ENCODE measurements at places on chromosomes 3 and 15.

DNA sequence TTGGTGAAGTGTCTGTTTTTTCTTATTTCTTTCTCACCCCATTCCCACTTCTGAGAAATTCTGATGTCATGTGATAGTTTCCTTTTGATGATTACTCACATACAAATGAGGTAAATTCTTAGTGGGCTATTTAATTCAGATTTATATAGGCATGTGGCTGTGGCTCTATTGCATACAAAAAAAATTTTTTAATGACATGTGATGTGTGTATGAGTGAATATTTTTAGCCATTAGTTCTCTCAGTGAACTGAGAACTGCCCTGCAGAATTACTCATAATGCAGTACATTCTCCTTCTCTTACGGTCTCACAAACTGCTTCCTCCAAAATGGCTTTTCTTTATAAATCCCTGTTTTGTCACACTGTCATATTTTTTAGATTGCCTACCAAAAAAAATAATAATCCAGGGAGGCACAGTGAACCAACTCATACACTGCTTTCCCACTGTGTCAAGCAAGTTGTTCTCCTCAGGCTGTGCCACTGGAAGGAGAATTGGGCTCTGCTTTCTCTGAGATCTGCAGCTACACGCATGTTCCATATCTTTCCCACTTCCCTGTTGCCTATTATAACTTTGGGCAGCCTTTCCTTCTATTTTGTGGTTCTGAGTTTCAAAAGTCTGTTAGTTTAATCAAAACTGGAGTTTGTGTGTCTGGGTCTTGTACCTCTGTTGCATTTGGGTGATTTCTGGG, 415.7 kb upstream of the THBS1 start:
- no peak for DNase-seq

DNA sequence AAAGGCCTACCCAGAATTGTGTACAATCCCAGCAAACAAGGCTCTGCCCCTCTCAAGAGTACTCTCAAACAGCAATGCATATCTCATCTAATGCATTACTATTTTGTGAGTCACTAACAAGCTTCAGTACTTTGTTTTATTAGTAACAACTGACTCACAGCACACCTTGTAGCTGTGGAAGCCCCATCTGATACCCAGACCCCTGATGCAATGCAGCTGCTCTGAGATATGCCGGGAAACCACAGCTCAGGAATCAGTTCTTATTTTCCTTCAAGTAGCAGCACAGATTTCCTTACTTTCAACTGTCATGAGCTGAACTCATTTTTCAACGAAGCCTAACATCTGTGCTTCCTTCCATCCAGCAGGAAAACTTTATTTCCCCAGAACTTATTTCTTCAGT, 37.8 kb downstream of the CCNL1 start:
- DNase-seq: peak; percentile 43

DNA sequence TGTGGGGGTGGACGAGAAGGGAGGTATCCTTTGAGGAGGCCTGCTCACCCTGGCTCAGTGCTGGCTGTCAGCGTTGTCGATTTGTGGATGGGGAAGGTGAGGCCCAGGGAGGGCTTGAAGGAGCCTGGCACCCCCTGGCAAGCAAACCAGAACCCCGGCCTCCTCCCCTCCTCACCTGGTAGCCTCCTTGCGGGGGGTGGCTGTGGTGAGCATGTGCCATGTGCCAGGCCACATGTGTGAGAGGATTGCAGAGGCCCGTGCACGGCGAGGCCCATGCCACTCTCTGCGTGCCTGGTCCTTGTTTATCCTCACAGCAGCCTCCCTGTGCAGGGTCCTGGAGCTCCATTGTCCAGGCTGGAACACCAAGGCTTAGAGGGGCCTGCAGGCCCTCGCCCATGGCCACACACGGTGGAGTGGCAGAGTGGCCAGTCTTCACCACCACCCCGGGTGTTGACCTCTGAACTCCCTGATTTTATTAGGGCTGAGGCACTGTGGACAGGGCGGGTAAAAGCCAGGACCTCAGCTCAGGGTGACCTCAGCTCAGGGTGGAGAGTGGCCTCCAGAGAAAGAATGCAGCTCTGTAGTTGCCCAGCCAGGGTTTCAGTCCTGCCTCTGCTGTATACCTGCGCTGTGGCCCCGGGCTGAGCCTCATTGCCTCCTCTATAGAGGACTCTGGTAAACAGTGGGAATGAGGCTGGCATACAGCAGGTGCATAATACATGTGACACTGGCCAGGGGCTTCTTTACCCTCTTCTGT, 29.1 kb downstream of the HDAC11 start:
- no peak for DNase-seq

DNA sequence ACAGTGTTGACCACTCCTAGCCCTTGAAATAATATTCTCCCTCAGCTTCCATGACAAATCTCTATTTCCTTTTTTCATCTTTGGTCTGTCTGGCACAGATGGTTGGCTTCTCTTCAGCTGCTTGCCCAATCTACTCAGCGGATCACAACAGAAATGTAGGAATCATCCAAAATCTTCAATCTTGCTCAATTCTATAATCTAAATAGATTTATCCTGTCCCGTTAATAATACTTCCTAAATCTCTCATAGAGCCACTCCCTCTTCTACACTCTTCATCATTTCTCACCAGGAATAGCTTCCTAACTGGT, 3.8 kb downstream of the PEAK1 start:
- peak; percentile 27 for DNase-seq

DNA sequence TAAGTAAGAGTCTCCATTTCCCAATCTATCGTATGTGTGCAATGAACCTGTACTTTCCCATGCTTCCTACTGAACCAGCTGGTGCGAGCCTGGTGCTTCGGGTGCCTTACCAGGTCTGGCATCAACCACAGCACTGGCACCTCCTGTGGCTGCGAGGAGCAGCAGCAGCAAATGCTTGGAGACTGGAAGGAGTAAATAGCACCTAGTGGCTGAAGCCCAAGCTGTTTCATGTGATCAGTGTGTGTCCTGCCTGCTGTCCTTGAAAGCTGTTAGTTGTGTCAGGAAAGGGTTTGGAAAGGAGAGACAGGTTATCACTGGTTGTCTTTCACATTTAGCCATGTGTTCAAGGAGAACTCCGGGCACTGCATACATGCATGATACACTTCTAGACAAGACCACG, 31.8 kb downstream of the PCOLCE2 start:
- no peak for DNase-seq

DNA sequence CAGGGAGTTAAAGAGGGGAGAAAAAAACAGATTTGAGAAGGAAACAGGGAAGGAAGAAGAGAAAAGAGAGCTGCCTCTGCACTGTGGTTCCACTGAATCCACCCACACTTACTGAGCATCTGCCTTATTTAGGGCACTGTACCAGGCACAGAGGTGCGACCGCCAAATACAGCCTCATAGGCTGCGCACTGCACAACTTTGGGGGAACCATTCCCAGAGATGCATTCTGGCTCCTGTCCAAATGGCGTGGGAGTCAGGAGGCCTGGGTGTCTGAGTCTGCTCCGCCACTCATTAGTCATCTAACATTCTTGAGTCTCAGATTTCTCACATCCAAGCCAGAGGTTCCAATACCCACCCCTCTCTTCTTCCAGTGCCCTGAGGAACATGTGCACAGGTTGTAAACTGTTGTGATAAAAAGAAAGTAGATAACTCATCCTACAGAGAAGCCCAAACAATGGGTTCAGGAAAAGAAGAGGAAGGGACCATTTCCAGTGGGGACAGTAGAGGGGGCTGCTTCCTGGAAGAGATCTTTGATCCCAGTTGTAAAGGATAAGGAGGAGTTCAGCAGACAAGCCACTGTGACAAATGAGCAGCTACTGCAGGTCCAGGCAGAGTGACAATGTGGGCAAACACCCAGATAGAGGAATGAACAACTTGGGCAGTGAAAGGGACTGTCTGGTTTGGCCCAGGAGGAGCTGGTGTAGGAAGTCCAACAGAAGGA, 254.6 kb downstream of the UACA start:
- DNase-seq: peak; percentile 54

DNA sequence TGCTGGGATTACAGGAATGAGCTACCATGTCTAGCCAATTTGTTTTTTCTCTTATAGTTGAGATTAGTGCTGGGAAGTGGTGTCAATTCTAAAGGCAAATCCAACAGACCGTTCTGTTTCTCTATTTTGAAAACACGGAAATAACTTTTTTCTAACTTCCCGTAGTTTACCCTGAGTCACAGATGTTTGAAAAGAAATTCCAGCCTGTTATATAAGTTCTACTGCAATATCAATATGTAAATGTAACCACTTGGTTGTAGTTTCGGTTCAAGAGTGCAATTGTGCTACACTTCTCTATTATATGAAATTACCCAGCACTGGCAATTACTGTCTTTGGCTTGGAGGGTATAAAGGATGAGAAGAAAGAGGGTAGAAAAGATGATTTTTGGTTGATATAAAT, 22.3 kb upstream of the GNB4 start:
- DNase-seq: peak; percentile 86

GRCh38 chr15:93088200-93088980, 621 bp downstream of the RGMA start:
- no peak for DNase-seq

DNA sequence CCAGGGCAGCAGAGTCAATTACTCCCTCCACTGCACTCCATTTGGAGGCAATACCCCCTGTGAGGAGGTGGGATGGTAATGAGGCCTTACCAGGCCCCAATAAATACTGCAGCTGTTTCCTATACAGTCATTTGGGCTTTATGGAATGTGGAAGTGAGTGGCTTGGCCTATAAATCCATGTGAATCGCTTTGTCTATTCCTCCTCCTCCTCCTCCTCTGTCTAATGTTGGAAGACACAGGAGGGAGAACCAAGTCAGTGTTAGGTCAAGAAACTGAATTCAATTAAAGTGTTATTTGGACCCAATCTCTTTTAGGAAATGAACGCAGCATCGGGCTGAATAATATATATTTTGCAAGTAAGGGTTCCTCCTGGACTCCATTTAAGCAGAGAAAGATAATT, 17.3 kb upstream of the SRGAP3 start:
- DNase-seq: no peak

- no peak for DNase-seq
Measured at GRCh38 chr3:28139967-28140634, 101.3 kb upstream of the CMC1 start.

- DNase-seq: no peak
Measured at GRCh38 chr3:72903004-72903403, 15.2 kb downstream of the GXYLT2 start.

DNA sequence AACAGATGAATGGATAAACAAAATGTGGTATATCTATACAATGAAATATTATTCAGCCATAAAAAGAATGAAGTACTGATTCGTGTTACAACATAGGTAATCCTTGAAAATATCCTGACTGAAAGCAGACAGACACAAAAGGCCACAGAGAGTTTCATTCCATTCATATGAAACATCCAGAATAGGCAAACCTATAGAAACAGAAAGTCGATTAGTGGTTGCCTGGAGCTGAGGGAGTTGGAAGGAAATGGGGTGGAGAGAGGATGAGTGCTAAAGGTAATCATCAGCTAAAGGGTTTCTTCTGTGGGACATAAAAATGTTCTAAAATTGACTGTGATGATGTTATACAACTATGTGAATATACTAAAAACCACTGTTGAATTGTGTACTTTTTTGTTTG, 22.9 kb downstream of the FOXP1 start:
- no peak for DNase-seq

DNA sequence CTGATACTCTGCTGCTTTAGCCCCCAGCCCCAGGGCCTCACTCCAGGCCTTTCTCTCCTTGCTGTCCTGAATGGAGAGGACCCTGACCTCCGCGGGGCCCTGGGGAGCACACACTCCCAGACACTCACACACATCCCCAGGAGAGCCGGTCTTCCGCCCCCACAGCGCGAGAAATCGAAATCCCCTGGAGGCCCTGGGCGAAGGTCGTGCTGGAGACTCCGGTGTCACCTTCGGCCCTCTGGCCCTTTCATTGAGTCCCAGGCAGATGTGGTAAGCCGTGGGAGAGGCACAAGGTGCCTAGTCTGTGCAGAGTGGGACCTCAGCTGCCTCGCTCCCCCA, 848 bp upstream of the GOLGA8B start:
- DNase-seq: no peak

DNA sequence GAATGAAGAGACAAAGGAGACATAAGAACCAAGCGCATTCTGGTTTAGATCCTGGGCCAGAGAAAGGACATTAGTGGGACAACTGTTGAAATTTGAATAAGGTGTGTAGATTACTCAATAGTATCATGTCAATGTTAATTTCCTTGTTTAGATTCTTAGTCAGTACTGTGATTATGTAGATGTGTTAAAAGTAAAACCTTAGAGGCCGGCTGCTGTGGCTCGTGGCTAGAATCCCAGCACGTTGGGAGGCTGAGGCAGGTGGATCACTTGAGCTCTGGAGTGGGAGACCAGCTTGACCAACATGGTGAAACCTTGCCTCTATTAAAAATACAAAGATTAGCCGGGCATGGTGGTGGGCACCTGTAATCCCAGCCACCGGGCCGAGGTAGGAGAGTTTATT, 26.7 kb downstream of the CYP8B1 start:
- no peak for DNase-seq

DNA sequence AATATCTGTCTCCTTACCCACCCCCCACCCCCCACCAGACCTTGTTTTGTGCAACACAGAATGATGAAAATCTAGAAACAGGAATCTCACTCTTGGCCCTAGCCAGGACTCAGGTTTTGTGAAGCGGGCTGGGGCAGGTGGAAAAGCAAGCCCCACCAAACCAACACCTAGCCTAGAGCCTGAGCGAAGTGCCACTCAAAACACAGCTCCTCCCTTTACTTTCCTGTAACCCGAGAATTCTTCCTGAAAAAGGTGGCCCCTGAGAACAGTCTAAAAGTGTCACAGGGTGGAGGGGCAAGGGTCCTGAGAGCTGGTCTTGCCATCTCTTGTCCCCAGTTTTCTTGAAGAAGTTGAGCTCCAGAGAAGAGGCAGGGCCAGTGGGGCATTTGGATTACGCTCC, 17.4 kb upstream of the RPUSD3 start:
- no peak for DNase-seq

- DNase-seq: no peak
Measured at GRCh38 chr15:54722342-54722986, 474.3 kb downstream of the RSL24D1 start.

GRCh38 chr15:66619152-66619903, 53.5 kb upstream of the LCTL start:
- DNase-seq: peak; percentile 72

GRCh38 chr15:97084650-97085049, 754.1 kb downstream of the NR2F2 start:
- no peak for DNase-seq

DNA sequence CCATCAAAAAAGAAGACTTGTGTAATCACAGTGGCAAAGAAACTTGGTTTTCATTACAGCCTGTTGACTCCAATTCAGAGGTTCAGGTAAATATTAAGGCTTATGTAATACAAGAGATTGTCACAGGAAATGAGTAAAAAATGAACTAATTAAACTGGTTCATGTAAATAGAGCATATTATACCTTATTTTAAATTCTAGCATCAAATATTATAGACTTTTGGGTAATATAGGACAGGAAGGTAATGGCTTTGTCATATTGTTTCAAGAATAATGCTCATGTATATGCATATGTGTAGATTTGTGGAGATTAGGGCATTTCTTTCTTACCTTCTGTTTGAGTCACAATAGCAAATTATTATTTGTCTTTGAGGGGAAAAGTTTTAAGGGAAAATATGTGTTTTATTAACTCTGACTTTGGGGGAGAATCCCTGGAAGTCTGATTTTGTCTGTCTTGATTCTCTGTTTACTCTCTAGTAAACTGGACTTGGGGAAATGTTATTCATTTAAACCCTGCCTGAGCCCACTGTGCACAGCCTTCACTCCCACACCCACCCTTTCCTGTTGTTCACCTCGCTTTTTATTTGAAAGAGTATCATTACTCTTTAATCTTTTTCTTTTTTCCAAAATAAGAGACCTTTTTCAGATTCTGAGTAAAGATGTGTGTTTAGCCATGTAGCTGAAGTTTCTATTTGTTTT, 43.0 kb downstream of the RASA2 start:
- peak; percentile 81 for DNase-seq

GRCh38 chr15:80615783-80616391, 79.2 kb upstream of the ABHD17C start:
- peak; percentile 79 for DNase-seq
